Body of pancreas (tissue), 4 donors: ENCODE measurements at places on chromosomes 12 and 14.

DNA sequence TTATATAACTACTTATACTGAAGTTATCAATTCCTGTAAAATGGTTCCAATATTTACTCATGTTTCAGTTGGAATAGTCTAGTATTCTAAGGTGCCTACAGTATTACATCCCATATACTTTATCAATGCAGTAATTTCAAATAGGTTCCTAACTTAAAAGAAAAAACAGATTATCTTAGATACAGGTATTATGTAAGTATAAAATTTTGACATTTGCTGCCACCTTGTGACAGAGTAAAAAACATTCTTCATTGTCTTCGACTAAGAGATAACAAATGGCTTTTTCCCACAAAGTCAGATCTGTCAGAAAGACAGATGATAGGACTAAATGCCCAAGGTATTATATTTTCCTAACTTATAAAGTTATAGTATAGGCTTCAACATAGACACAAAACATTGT is 78.7 kb downstream of the TXNDC16 start:
- DNase-seq: no peak

GRCh38 chr14:92453691-92454090 is 59.9 kb upstream of the RIN3 start:
- no peak for DNase-seq

GRCh38 chr12:111453071-111453989 is 47.6 kb downstream of the SH2B3 start:
- DNase-seq: no peak

- DNase-seq: no peak
Observed at GRCh38 chr12:51484119-51484518, 59.5 kb downstream of the SLC4A8 start.

DNA sequence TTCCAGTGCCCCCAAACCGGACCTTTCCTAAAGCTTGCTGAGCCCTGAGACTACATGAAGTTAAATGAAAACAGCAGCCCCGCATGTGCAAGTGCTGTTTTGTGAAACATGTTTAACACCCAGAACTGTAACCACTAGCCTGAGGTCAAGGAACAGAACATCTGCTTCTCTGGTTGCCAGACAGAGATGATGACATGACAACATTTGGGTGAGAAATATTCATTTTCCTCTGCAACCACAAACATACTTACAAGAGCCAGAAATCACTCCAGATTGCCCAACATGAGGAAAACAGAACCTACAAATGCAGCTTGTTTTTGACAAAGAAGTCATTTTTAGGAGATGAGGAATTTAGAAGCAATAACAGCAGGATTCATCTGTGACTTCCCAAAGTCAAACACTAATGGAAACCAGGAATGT is 110.4 kb downstream of the BCAT1 start:
- DNase-seq: no peak

DNA sequence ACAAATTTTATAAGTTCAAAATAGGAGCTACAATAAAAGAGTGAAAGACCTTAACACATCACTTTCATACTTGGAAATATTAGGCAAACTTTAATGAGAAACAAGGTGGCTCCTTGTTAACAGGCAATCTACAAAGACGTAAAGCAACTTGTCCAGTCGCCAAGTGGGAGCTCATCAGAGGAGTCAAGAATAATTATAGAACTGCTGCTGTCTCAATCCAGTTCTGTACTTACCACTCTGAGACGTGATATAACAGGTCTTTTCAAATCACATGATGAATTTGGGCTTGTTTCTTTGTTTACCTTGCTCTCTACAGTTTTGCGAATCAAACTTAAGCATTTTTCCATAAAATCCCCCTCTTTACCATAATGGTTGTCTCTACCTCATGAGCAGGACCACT is 3.6 kb downstream of the YBX3 start:
- no peak for DNase-seq

DNA sequence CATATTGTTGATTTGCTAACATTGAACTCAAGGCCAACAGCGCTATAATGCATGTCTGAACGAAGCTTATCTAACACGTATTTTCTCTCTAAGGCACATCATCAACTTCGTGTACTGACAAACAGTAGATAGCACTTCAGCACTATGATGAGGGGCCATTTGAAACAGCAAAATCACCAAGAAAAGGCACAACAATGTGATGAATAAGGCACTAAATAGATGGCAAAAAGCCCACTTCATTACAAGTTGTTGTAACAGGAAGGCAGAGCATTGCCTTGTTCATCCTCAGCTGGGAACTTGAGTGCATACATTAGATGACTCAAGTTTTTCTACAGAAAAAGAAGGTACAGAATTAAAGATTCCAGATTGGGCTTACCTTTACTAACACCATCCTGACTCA is 75.2 kb downstream of the LIN7A start:
- no peak for DNase-seq

DNA sequence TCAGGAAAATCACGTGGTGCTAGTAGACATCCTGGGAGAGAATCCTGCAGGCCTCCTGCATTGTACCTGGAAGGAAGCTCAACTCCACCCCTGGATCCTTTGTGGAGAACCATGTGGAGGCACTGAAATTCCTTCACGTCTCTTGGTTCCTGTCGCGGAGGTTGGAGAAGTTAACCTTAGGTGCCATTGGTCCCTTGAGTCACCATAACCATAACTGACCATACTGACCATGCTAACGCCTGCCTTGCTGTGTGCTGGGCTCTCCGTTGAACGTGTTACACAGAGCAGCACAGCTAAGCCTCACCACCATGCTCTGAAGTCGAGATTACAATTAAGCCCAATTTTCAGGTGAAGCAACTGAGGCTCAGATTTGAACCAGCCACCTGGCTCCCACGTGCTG is 18.6 kb downstream of the C14orf132 start:
- no peak for DNase-seq

GRCh38 chr14:29990993-29991392 is 63.3 kb upstream of the PRKD1 start:
- DNase-seq: no peak

DNA sequence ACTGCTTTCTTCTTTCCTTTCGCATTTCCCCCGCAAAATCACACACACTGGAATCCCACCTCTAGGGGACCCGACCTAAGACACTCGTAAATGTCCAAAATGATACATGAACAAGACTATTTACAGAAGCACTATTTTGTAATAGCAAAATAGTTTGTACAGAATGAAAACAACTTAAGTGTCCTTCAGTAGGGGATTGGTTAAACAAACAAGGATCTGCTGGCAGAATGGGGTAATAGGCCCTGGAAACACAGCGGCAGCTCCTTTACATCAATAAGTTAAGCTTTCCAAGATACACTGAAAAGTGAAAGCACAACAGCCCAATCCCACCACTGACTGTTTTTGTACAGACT is 48.8 kb downstream of the LTBP2 start:
- DNase-seq: no peak

- no peak for DNase-seq
Observed at GRCh38 chr14:102015045-102015685, 50.8 kb downstream of the DYNC1H1 start.

DNA sequence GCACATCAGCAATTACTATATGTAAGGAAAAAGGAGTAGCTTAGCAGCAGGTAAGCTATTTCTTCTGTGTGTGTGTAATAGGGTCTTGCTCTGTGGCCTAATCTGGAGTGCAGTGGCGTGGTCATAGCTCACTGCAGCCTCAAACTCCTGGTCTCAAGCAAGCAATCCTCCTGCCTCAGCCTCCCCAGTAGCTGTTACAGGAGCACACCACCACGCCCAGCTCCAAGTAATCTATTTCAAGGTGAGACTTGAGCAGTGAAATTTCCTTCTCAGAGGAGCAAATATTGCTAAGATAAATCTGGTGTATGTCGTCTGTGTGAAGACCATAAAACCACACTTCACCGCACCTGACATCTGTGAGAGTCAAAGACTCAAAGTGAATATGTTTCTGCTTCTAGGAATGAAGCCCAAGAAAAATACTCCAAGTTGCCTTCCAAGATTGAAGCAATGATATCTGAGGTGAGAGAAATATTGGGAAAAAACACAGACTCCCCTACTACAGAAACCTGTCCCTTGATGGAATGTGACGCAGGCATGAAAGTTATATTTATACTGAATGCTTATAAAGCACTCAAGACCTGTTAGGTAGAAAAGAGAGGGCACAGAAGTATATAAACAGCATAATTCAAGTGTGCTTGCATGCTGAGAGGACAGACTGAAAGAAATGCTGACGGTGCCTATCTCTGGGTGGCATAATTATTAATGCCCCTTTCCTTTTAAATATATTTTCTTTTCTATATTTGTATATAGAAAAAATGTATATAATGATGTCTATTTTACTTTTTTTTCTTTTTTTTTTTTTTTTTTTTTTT is 2.5 kb upstream of the SELPLG start:
- DNase-seq: no peak

DNA sequence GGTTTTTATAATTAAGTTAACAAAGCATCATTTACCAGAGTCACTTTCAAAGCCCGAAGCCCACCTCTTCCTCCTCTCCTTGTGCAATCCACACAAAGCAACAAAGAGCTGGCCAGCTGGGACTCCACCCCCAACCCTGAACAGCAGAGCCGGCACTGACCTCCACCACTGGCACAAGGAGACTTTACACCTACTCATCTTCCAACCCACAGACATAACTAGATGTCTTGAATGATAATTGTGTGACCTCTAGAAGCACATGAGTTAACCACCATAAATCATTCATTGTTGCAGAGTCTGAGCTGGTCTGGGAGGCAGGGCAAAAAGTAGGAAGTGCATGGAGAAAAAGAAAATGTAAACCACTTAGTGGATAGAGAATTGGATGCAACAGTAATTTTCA is 72.2 kb downstream of the ST8SIA1 start:
- no peak for DNase-seq
